Cerebellar cortex (tissue), 1 donor: ENCODE measurements at places on chromosomes 7 and 10.

DNA sequence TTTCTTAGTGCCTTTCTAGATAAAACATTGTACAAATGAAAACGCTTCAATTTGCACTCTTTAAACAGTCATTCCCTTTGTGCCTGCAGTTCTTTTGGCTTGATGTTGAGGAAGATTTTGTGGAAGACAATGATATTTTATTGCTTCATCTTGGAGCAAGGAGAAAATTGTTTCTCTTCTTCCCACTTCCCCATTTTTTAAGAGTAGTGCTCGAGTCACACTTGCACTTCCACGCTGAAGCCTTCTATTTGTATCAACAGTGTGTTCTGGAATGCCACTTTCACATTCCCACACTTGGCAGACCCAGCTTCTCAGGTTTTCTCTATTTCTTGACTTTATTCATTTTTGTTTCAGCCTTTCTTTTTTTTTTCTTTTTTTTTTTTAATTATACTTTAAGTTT, 369.3 kb downstream of the PAXIP1 start:
- DNase-seq: no peak

- DNase-seq: no peak
These were observed 27.7 kb upstream of the NRBF2 start for GRCh38 chr10:63105225-63106110.

DNA sequence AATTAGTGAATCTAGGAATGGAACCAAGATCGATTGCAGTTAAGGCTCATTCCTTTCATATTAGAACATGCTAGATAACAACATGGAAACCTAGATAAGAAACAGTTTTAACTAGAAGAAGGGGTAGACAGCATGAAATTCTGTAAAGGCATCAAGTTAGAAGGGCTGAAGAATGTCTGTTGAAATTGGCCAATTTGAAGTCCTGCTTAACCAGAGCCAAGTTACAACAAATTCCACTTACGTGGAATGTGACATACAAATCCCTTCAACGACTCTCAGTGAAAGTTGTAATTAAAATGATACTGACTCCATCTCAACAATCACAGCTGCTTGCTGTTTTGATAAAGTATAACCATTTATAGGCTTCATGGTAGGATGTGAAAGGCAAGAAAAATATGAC, 1065.7 kb downstream of the DNAJB9 start:
- no peak for DNase-seq

DNA sequence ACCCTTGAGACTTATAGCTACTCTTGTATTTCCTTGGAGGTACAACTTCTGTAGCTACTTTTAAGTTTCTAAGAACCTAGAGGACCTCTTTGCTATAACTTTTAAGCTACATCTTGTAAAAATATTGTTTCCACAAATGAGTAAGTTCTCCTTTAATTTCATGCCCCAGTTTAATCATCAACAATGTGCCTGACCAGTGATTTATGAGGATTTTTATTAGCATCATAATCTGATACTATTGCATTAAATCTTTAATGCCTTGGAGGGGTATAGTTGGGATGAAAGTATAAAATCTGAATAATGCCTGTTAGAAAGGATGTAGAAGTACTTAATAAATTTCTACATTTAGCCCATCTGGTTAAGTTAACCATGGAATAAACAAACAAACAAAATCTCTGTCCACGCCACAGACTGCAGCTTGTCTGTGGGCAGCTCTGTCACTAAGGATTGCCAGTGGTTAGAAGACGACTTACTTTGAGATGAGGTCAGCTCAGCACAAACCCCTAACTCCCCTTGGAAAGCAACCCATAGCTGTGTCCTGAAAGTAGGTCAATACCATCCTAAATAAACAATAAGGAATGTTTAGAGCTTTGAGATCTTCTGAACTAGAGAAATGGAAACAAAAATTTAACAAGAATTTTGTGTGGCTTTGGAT, 18.3 kb downstream of the UBE2D1 start:
- DNase-seq: no peak

GRCh38 chr7:135743907-135744731, 4.5 kb downstream of the FAM180A start:
- no peak for DNase-seq

DNA sequence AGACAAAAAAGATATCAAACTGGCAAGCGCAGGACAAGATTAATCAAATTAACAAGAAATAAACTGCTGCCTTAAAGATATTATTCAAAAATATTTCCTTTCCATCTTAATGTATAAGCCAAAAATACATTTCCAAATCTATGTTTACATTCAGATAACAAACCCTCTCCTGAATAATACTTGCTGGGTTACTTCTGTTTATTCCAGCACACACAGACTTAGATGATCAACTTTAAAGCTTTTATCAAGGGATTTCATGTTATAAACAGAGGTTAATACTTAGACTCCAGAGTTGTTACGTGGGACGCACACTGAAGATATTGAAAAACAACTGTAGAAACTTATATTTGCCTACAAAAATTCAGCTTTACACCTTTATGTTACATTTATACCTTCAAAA, 33.6 kb downstream of the LMOD2 start:
- DNase-seq: no peak

GRCh38 chr10:73225518-73225917, 21.5 kb downstream of the DNAJC9 start:
- no peak for DNase-seq

- DNase-seq: no peak
These were observed 301.5 kb downstream of the GRID1 start for GRCh38 chr10:86064931-86065662.

DNA sequence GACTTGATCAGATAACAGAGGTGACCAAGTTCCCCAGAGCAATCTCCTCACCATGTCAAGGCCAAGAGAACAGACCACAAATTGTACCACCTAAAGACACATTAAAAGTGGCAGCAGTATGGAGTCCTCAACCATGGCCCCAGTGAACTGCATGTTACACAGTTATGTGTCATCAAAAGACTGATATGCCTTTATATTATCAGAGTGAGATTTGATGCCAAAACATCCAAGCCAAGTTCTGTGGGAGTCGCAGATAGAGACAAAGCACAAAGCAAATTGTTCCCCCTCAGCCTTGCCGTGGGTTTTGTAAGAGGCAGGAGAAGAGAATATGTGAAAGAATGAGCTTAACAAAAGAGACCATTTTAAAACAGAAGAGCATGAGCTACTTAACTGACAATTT, 39.2 kb upstream of the TES start:
- DNase-seq: no peak

- peak; percentile 8 for DNase-seq
These were observed 340.2 kb upstream of the CELF2 start for GRCh38 chr10:10677479-10677878.

DNA sequence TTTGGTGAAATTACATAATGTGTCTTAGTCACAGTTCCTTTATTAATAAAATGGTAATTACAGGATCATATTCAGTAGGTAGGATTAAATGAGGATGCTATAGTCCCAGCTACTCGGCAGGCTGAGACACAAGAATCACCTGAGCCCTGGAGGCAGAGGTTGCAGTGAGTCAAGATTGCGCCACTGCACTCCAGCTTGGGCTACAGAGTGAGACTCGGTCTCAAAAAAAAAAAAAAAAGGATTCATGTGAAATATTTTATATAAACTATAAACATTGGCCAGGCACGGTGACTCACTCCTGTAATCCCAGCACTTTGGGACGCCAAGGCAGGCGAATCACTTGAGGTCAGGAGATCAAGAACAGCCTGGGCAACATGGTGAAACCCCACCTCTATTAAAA, 197.9 kb downstream of the IMMP2L start:
- no peak for DNase-seq

DNA sequence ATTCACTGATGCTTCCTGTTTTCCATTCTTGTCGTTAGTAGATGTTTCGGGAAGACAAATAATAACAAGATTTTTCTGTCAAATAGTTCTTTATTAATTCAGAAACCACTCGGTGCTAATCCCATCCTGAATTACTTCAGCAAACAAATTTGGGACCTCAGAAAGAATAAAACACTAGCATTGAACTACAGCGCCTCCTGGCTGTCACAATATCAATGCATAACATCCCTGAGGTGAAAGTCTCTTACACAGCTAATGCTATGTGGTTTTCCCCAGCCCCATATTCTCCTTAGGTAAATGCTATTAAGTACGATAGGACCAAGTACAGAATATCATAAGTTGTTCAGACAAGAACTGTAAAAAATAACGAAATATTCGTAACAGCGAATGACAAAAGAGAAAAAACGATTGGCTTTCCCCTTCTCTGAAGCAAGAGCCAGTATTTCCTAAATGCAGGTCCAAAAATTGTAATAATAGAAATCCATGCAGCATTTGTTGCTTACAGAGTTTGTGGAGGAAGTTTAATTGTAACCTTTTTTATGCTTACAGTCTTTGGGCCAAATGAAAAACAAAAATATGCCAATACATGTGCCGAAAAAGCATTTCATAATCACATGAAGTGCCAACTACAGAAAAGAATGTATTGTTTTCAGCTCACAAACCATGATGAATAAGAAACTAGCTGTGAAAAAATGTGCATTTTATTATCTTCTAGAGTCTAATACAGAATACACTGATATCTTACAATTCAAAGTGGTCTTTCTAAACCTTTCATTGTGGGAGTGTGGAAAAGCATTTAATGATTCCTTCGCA, 47.3 kb downstream of the MYPN start:
- peak; percentile 74 for DNase-seq

- DNase-seq: no peak
These were observed 119.9 kb downstream of the MGMT start for GRCh38 chr10:129586898-129587443.
